ENCODE measurements at places on chromosomes 6 and 20.

GRCh38 chr20:45957021-45957941, 14.7 kb downstream of the ZNF335 start:
- DNase-seq = no peak

GRCh38 chr20:59103573-59103972, 60.0 kb upstream of the ZNF831 start:
- DNase-seq = no peak

- no peak for DNase-seq
Measured at GRCh38 chr20:8175741-8176675, 43.9 kb downstream of the PLCB1 start.

GRCh38 chr6:149084808-149085556, 232.5 kb upstream of the TAB2 start:
- DNase-seq = no peak

GRCh38 chr20:64255361-64256281, at the start of gene PCMTD2:
Gene PCMTD2, plus strand, starts transcription at chr20:64255748. Its CDS starts 4,218 bp downstream, at chr20:64259966.
- peak; percentile 65 for DNase-seq

GRCh38 chr6:10073341-10073740, 341.5 kb downstream of the TFAP2A start:
- no peak for DNase-seq

DNA sequence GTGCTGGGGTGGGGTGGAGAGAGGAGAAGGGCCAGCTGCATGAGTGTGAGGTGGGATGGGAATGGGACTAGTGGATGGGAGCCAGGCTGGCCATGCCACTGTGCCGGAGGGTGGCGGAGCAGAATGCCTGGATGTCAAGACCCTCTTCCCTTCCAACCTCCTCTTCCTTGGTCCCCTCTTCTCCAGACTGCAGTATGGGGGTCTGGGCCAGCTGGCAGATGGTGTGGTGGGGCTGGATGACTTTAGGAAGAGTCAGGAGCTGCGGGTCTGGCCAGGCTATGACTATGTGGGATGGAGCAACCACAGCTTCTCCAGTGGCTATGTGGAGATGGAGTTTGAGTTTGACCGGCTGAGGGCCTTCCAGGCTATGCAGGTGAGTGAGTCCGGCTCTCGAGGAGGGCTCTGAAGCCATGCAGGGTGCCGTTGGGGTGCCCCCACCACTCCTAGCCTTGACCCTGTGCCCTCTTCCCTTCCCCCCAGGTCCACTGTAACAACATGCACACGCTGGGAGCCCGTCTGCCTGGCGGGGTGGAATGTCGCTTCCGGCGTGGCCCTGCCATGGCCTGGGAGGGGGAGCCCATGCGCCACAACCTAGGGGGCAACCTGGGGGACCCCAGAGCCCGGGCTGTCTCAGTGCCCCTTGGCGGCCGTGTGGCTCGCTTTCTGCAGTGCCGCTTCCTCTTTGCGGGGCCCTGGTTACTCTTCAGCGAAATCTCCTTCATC, 7.7 kb downstream of the DDR1 start:
- DNase-seq = no peak

DNA sequence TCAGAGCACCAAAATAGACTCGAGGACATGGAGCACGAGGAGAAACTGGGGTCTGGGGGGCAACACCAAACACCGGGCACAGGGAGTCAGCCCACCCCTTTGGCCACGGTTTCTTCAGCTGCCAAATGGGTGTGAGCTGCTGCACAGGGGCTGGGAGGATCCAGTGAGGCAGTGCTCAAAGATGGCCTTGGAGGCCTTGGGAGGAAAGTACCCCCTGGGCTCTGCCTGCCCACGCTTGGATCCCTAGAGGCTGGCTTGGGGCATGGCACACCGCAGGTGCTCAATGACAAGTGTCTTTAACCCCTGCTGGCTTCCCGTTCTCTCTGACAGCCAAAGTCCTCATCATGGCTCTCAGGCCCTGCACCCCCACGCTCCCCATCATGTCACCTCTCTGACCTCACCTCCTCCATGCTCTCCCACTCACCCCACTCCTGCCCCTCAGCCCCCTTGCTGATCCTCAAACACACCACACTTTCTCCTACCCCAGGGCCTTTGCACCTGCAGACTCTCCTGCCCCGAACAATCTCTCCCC, 190.3 kb downstream of the ANKRD60 start:
- no peak for DNase-seq

- DNase-seq = no peak
Measured at GRCh38 chr6:79676785-79677736, 45.9 kb downstream of the SH3BGRL2 start.

DNA sequence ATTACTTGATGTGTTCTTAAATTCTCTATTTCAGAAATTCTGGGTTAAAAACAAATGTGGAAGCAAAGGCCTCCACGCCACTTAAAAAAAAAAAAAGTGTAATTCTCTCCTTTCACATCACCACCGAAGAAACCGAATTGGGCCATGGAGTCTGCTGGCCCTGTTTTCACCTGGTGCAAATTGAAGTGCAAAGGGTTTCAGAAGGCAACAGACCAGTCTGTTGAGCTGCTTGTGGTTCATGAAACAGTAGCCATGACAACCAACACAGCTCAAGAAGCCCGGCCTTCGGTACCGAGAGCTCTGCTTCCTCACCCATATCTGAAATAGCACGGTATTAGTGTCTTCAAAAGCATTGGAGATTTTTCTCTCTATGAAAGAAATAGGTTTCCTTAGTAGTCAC, 63.1 kb downstream of the GMPR start:
- DNase-seq = peak; percentile 49

DNA sequence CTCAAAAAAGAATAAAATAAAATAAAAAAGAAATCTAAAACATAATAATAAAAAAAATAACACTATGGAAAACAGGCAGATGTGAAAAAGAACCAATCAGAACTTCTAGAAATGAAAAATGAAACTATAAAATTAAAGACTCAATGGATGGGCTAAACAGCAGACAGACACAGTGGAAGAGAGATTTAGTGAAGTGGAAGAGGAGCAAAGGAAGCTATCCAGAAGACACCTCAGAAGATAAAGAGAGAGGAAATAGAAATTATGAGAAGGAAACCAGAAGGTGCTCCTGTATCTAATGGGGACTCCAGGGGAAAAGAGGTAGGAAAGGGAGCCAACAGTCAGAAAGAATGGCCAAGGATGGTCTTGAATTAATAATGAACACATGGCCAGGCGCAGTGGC, 18.5 kb downstream of the LAMA5 start:
- no peak for DNase-seq

GRCh38 chr6:136721467-136721866, 70.8 kb downstream of the MAP3K5 start:
- no peak for DNase-seq

- DNase-seq = no peak
Measured at GRCh38 chr6:109503327-109504224, 20.6 kb upstream of the ZBTB24 start.

- DNase-seq = no peak
Measured at GRCh38 chr6:3247255-3248146, 11.2 kb upstream of the PSMG4 start.

DNA sequence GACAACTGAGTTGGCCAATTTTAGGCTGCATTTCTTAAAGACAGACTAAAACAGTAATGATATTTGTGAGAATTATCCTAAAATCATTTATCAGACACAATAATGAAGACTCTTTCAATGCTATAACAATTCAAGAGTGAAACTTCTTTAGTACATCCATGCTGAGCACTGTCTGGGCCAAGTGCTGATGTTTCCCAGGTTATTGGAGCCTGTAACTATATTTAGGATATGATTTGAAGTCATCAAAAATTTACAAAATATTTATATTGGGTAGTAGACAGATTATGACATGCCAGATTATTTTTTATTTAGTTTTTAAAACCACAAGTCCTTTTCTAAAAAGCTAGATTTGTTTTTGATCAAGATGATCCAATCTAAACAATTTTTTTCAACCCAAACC, 45.1 kb downstream of the FHL5 start:
- no peak for DNase-seq

DNA sequence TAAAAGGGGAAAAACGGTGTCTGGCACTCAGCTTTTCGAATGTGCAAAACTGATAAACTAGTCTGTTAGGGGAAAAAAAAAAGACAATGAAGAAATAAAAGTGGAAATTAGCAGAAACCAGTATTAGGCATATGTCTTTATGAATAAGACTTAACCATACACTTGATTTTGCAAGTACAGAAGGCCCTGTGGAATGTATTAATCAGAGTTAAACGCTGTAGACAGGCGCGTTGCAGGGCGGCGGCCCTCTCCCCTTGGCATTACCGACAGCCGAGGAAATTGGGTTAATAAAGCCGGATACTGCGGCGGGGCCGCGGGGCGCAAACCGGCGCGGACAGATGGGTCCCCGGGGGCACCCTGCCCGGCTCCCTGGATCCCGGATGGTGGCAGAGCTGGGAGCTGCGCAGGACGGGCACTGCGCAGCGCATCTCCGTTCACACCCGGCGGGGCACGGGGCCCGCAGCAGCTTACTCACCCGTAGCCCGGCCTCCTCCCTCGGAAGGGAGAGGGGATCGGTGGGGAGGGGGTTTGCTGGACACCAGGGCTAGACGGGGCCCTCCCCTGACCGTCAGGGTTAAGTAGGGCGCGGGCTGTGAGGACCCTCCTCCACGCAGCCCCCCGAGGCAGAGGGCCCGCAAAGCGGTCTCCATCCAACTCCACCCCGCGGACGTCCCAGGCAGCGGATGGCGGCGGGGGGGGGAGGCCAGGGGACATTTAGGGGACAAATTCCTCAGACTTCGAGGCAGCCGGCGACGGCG, 2.0 kb downstream of the BHLHE23 start:
- DNase-seq = no peak

DNA sequence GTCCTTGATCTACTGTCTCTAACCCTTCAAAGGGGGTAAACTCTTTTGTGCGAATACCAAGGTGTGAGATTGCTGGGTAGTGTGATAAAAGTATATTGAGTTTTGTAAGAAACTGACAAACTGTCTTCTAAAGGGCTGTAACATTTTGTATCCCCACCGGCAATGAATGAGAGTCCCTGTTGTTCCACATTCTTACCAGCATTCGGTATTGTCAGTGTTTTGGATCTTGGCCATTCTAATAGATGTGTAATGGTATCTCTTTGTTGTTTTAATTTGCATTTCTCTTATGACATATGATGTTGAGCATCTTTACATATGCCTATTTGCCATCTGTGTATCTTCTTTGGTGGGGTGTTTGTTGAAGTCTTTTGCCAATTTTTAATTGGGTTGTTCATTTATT, 1090.7 kb downstream of the KIF16B start:
- DNase-seq = no peak

GRCh38 chr20:61882716-61883615, 182.7 kb downstream of the TAF4 start:
- DNase-seq = no peak

DNA sequence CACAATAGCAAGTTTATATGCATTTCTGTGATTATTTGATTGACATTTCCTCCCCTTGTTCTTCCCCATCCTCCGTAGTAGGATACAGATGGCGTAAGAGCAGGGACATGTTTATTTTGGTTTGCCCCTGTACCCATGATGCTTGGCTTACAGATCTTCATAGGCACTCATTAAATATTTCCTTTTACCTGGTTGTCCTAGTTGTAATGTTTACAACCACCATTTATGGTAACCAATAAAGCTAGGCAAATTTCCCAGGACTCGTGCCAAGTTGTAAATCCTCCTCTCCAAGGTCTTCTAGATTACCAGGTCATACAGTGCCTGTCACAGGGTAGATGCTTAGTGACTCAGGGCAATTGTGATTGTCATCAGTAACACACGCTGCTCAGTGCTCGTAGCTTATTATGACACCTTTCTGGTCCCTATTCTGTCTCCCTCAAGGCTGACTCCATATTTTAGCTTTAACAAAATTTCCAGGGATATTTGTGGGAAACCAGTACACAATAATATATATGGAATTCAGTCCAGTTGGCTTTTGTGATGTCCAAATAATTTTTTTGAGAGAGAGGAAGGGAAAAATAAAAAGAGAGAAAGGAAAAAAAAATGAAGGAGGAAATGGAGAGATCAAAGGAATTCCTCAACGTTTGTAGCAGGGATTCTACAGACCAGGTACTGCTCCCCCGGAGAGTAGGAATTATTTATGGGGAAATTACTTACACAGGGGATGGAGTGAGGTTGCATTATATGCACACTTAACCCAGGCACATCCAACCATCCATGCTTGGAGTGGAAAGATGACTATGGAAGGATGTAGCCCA, 24.6 kb downstream of the CYP24A1 start:
- peak; percentile 96 for DNase-seq

DNA sequence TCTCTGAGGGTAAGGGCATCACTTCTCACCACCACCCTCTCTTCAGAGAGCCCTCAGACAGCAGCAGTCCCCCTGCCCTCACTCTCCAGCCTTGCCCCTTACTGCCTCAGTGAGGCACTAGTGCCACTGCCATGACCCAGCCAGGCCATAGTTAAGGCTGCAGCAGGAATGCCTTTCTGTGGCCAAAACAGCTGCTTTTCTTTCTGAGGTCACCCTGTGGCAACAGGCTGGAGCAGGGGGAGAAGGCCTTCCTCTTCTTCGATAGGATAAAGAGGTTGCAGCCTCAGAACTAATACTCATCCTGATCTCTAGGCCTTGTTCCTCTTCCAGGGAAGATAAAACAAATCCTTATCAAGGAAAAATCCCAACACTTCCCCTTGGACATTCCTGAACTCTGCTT, 56.8 kb upstream of the ECI2 start:
- DNase-seq = no peak

DNA sequence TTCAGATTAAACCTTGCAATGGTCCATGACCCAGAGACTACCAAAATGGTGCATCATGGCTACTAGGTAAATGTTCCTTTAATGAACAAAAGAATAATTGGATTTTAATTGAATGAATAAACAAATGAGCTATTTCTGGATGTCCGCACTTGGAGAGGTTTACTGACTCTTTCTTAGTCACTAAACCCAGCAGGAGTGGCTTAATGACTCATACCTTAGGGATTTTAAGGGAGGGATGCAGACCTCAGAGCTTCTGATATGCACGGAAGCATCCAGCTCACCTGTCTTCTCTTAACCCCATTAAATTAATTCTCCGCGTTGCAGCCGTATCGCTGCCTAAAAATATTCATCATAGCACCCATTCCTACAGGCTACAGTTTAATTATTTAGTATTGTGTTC, 970.0 kb upstream of the SLC35B3 start:
- DNase-seq = no peak

GRCh38 chr6:45480752-45481415, 103.2 kb upstream of the SUPT3H start:
- DNase-seq = no peak

- no peak for DNase-seq
Measured at GRCh38 chr6:170436209-170436809, 116.8 kb downstream of the PSMB1 start.

DNA sequence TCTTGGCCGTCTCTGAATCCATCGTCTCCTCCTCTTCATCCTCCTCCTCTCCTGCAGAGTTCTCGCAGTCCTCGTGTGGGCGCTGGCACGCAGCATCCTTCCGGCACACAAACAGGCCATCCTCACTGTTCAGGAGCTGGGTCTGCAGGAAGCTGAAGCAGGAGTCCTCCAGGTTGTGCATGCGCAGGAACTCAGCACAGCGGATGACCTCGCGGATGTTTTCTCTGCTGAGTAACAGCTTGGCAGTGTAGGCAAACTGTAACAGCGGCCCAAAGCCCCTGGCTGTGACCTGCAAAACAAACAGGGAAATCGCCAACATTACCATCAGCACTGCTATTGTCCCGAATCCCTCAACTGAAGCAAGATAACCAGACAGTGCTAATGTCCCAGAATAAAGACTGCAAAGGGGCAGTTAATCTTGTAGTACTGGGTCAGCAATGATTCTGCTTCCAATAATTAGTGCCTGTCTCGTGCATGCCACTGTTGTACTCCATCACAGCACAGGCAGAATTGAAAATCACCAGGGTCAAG, 57.4 kb downstream of the GJA10 start:
- DNase-seq = peak; percentile 73

GRCh38 chr6:75261299-75261698, 17.7 kb upstream of the COX7A2 start:
- no peak for DNase-seq

All from DMS153 (cell line).